ENCODE measurements at places on chromosomes 13 and 19.

DNA sequence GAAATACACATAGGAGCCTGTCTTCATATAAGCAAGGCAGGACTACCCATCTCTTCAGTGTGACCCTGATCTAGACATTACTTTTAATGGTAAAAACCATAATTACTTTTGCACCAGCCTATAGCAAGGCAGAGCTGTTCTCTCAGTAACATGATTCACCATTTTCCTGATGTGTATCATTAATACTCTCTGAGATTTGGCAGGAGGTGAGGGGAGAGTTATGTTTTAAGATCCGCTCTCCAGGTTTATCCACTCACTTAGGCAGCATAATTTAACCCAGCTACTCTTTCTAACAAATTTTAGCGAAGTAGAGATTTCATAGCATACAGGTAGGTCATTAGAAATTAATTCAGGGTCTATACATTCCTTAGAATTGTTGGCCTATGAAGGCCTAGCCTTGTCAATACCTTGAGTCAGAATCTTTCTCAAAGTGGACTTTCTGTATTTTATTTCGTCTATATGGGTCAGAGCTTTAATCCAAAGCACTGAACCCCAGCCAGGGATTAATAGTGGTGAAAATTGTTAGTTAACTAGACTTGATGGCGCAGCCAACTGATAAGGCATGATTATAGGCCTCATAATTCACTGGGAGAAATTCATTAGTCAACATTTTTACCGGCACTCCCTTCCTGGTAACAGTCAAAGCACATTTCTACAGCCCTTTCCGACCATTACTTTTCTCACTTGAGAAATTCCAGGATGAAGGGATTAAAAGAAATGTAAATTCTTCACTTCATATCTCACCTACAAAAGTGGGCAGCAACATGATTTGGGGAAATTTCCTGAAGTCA is 955.1 kb downstream of the DIAPH3 start:
- DNase-seq: no peak

- peak; percentile 99 for DNase-seq
These were observed 37.3 kb downstream of the NFIC start for GRCh38 chr19:3403489-3404323.

- no peak for DNase-seq
These were observed 27.7 kb upstream of the DCUN1D2 start for GRCh38 chr13:113518076-113518803.

GRCh38 chr19:34178274-34178610 is 5.9 kb downstream of the LSM14A start:
- DNase-seq: no peak

DNA sequence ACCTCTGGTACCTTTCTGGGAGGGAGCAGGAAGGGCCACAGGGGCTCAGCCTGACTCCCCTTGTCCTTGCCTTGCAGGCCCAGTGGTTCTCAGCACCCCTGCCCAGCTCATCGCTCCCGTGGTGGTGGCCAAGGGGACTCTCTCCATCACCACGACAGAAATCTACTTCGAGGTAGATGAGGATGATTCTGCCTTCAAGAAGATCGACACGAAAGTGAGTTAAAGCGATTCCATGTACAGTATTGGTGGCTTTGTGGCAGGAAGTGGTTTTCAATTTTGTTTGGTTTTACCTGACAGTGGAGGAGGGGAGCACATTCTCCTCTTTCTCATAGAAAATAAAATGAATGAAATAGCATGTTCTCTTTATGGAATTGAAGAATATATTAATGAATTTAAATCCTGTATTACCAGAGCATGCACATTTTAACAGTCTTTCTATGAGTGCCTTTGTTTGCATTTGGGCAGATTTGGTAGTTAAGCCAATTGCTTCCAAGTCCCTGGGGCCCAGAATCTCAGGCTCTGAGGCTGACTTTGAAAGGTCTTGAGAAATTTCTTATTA is 4.1 kb downstream of the MAB21L1 start:
- DNase-seq: no peak

- peak; percentile 8 for DNase-seq
These were observed 12.0 kb upstream of the MATK start for GRCh38 chr19:3798137-3798536.

DNA sequence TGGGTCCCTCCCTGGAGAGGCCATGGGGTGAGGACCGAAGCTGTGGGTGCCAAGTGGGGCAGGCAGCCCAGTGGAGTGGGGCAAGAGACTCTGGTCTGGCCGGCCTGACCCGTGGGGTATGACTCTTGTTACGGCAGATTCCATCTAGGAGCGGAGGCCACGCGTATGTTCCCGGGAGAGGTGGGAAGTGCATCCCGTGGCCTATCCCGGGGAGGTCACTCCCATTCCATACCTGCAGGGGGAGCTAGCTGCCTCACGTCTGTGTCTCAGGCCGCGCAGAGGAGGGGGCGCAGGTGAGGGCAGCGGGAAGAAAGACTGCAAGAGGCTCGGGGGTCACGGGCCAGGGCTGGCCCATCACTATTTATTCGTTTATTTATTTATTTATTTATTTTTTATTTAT is 4.9 kb downstream of the CSNK1G2 start:
- DNase-seq: peak; percentile 33

GRCh38 chr19:49614096-49614833 is 23.3 kb downstream of the PRR12 start:
- DNase-seq: peak; percentile 74

- DNase-seq: peak; percentile 44
These were observed 21.1 kb downstream of the ARL11 start for GRCh38 chr13:49649244-49649962.

GRCh38 chr13:102912599-102912998 is 66.8 kb downstream of the ERCC5 start:
- no peak for DNase-seq

- no peak for DNase-seq
These were observed 49.4 kb downstream of the RASA3 start for GRCh38 chr13:114082849-114083645.

DNA sequence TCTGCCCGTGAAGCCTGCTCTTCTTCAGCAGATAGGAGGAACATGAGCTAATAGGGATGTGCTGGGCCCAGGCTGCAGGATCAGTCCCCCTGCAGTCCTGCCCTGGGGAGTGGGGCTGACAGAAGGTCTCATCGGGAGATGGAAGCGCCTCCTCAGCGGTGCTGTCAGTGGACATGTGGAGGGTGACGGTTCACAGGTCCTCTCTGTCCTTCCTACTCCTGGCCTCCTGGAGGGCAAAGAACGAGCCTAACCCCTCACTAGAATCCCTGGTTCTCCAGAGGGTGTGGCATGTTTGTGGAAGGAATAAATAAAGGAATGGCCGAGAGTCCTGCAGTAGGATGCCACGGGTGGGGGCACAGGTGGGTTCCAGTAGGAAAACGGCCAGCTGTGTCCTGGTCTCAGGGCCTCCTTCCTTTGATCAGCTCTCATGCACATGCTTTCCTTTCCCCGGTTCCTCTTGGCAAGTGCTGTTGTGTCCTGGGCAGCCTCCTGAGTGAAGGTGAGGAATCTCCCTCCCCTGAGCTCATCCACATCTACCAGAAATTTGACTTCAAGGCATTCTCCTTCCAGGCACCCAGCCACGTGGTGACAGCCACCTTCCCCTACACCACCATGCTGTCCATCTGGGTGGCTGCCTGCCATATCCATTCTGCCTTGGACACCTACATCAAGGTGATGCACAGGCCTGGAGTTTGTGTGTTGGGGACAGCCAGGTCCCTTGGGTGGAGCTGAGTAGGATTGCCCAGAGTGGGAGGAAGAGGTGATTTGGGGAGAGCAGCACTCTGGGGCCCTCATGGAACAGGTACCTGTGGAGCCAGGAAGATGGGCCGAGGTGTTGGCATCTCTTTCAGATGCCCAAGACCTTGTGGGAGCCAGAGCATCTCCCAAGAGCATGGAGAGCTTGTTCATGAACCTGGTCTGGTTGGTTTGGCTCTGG is 28.6 kb upstream of the ZNF492 start:
- no peak for DNase-seq

DNA sequence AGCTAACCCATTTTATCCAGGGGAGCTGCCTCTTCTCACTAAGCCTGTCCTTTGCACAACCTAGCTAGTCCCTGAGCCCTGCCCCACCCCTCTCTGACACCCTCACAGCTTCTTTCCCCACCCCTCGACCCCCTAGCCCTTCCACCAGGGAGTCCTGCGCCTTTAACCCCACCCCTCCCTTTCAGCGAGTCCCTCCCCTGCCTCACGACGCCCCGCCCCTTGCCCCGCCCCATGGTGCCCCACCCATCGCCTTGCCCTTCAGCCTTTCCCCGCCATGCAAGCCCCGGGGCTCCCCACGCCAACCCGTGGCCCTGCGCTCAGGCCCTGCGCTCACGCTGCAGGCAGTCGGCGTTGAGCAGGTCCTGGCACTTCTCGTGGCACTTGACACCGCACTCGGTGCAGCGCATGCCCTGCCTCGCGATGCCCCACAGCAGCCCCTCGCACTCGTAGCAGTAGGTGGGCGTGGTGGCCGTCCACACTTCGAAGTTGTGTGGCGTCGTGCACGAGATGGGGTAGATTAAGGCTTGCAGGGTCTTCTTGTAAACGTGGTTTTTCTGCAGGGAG is 40.0 kb downstream of the UNC13A start:
- DNase-seq: no peak

GRCh38 chr19:43634872-43635560 is 4.6 kb downstream of the CADM4 start:
- peak; percentile 39 for DNase-seq

GRCh38 chr19:47284324-47284899 is 9.7 kb downstream of the INAFM1 start:
- peak; percentile 62 for DNase-seq

- no peak for DNase-seq
These were observed 29.2 kb downstream of the ZNF701 start for GRCh38 chr19:52599241-52599640.

DNA sequence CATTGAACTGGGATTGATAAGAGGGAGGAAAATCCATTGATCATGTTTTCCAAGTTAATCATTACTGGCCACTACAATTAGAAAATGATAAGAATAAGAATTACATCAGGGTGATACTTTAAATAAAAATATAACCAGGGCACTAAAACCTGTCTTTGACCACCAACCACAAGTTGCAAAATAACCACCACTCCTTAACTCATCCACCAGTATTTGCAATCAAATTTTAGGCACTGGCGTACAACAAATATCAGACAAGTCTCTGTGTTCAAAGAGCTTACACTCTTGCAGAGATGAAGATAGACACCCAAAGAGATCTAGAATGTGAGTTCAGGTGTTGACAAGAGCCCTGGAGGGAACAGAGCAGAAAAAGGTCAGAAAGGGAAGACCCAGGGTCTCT is 514 bp downstream of the CEACAM3 start:
- DNase-seq: no peak

DNA sequence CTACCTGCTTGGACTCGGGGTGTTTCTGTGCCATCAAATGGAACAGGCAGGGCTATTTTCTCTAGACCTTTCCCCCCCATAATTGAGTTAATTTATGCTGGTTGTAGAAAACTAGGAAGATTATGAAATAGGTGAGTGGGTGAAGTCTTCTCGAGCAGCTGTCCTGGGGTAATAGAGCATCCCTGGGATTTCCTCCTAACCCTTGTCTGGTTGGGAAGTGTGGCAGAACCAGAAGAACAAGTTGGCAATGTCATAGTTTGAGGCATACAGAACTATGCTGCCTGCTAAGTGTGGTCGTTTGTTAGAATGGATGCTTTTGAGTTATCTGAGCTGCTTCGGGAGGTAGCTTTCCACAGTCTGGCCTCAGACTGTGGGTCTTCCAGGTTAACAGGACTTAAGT is 3.7 kb downstream of the GATAD2A start:
- no peak for DNase-seq

GRCh38 chr19:39602224-39602623 is at the start of gene LGALS13:
TSS of gene LGALS13 (plus strand) at chr19:39602524. CDS start at chr19:39602569, 45 bp downstream.
- DNase-seq: no peak

DNA sequence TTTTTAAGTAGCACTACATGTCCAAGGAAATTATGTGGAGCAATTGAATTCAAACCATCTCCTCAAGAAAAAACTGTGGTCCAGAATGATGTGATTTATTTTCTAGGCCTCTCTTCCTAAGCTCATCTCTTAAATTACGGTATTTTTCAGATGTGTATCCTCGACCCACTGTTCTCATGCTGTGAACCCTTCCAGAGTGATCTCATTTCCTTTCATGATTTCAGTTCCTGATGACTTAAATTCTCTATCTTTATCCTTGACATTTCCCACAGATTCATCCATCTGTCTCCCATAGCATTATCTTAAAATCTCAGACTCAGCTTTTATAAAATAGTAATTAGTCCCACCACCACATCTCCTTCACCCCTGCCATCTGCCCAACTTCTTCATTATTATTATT is 117.6 kb upstream of the SPRY2 start:
- DNase-seq: no peak

DNA sequence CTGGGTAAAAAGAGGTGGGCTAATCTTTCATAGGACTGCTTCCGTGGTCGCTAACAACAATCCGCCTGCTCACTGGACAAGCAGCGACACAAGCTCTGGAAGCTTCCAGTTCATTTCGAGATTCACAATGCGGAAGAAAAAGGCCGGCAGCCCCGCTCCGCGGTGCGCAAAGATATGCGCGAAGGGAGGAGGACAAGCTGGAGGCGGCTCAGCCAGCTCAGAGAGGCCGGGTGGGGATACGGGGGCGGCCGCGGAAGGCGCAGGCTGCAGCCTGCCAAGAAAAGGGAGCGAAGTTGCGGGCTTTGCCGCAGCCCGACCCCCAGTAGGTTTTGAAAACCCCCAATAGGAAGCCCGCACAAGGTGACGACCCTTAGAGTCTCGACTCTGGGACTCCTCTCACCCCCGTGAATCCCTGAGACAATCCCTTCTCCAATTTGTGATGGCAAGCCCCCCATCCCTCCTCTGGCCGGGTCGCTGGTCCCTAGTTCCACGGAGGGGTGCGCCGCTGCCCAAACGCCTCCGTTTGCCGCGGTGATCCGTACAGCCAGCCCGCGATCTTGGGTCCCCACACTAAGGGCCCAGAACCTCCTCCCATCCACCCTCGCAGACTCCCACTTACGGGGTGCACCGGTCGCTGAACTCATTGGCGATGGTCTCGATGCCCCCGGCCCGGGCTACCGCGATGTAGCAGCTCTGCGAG is 697 bp downstream of the HSPH1 start:
- DNase-seq: peak; percentile 71

DNA sequence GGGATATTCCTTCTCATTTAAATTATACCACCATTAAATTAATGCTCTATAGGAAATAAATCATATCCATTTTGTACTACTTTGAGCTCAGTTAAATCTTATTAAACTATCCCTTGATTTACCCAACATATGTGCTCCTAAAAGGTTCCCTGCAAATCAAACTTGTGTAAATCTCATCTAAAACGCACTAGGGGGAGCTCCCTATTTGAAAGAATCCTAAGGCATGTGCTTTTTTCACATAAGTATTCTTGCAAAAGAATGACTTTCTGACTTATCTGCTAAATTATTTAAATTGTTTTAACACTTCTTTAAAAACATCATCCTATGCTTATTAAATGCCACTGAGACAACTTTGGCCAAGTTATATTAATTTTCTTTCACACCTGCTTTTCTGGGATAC is 7.9 kb downstream of the INTS6 start:
- DNase-seq: peak; percentile 75

- no peak for DNase-seq
These were observed 18.5 kb upstream of the GPR18 start for GRCh38 chr13:99276706-99277105.

- no peak for DNase-seq
These were observed 42.1 kb upstream of the EBPL start for GRCh38 chr13:49733181-49733951.

Measured in AG10803 (cell line).